ENCODE measurements at places on chromosomes 3 and 15. TPM values are rescaled to one million over a fixed set of nuclear protein-coding genes. Genes with fewer than 3 reads are reported as not detected.

The ETV5 gene
- total RNA-seq: 66.3 TPM

The SNX33 gene
- total RNA-seq: 25.9 TPM

The ZNF80 gene
- total RNA-seq: not detected

The C3orf49 gene
- not detected for total RNA-seq

The RETNLB gene
- total RNA-seq: not detected

The ARPP21 gene
- not detected for total RNA-seq

The FILIP1L gene
- total RNA-seq: 48.7 TPM

DNA sequence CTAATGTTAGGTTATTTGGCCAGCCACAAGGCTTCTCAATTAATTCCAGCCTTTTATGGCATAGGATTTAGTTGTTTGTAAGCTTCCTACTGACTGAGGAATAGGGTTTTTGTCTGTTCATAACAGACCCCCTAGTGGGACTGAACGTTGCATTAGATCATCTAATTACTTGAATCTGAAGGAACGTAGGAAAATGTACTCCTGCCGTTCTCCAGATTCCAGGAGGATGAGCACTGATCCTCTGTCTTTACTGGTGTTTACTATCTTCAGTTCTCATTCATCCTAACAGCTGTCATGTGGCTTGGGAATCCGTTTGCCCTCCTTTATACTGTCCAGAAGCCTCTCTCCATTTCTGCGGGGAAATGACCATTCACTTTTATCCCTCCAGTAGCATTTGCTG lies 52.7 kb downstream of the RAD54L2 start:
- DNase-seq: no peak

DNA sequence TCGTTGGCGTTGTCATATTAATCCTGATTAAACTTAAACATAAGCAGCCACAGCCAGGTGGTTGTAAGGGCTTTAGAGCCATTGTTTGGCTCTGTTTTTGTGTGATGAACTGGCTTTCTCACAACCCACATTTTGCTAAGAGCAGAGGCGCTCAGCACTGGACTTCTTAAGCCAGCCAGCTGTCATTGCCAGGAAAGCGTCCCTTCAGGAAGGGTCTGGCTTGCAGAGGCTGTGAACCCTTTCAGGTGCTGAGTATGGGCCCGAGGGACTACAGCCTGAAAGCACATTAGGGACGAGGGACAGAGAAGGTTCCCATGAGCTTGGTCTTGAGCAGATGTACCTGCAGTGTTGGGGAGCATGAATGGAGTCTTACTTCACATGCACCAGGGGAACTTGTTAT lies 112.3 kb downstream of the CHCHD6 start:
- DNase-seq: no peak

GRCh38 chr3:130527426-130527825 lies 10.4 kb downstream of the COL6A6 start:
- DNase-seq: no peak

DNA sequence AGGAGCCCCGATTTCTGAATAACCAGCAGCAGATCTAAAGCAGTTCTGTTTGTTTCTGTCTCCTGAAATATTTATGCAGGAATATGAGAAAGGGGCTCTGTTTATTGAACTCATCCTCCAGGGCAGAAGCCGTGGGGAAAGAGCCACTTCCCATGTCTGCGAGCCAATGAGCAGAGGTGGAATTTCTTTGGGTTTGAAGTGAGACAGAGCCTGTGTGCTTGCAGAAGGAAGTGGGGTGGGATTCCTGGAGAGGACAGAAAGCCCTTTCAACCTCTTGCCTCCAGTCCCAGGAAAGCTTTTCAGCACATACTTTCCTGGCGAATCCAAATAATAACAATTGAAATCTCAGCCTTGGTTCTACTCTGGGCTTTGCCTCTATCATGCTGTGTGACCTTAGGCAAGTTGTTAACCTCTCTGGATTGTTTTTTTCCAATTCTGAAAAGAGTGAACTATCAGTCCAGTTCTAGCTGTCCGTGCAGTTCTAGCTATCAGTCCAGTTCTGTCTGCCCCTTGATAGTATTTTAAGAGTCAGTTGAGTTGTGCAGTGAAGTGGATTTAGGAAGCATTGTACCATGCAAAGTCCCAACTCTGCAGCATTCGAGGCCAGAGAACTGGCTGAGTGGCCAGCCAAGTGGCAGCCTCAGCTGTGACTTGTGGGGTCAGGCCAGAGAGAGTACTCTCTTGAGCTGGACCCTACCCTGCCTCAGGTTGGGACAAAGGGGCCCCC lies 15.9 kb downstream of the CORO2B start:
- DNase-seq: no peak

DNA sequence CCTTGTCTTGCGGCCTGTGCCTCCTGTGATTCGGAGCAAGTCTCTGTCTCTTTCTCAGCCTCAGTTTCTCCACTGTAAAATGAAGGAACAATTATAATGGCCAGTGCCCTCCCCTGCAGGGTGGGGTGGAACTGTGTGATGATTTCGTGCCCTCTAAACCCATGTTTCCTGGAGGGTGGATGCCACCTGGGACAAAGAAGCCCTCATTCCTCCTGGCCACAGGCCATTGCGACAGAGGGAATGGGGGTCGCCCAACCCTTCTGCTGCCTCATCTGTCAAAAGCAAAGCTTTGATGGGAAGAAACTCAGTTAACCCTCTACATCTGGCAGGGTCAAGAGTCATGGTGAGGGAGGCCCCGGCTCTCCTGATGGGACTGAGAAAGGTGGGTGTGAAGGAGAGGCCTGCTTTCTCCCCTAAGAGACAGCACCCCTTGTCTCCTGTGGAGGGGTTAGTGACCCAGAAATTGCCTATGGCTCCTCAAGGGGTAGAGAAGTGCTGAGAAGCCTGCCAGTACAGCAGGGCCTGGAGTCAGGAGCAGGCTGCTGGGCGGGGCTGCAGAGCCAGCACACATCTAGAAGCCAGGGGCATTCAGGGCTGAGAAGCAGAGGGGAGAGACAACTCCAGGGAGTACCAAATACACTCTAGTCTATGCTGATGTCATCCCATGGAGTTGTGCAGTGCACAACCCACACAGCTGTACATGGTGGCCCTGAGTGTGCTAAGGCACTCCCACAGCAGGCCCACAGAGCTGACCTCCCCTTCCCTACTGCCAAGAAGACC lies 61.0 kb downstream of the PLXNA1 start:
- DNase-seq: no peak

DNA sequence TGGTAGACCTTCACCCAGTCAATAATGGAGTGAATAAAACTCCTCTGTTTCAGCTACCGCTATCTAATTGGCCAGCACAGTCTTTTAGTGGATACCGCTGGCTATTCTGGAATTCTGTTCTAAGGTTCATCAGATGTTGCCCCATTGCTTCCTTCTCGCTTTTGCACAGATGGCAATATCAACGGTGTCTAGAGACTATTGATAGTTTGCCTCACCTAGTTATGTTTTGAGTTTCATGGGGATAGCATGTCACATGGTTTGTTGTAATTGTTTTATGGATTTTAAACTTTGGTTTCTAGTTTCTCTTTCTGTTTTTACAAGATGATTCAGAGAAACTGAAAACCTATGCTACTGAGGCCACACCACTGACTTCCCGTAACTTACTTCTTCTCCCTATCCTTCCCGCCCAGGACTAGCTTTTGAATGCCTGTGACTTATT lies 2.0 kb downstream of the XRN1 start:
- peak; percentile 17 for DNase-seq

- no peak for DNase-seq
Observed at GRCh38 chr3:9224490-9224889, 25.0 kb downstream of the SRGAP3 start.

DNA sequence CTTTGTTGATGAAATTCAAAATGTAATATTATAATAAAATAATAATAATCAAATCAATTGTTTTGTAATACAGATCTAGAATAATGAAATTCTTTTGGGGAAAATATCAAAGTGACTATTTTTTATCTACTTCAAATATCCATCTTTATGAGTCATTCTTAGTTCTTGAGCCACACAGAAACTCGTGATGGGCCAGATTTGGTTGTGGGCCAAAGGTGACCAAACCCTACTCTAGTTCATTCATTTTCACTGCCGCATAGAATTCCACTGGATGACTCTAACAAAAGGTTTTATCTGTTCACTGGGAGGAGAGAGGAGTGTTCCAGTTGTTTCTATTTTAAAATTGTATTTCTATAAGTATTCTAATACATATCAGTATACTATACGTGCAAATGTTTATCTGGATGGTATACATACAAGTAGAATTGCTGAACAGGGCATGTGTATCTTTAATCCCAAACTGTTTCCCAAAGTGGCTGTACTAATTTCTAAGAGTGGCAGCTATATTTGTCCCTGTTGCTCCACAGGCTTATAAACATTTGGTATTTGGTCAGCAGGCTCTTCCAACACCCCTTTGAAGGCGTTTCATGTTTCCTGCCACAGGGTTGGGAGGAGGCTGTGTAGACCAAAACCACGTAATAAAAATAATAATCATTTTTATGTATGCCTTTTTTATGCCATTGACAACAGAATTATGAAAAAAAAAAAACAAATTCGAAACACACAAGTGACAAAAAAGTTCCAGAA lies 7.3 kb upstream of the RTP3 start:
- peak; percentile 43 for DNase-seq

DNA sequence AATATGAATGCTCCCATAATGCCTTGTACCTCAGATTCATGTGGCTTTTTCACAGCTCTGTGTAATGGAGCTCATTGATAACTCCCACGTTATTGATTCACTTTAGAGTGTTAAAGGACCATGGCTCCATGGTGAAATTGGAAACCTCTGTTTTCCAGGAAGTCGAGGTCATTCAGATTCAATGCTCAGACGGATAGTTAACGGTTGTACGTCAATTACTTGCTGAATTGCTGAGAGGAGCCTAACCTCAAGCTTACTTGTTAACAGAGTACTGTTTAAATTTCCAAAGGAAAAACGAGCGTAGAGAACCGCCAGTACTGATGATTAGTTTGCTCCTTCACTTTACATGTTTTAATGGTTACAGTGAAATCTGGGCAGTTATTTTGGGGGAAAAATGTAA lies 11.1 kb downstream of the ABHD17C start:
- no peak for DNase-seq

DNA sequence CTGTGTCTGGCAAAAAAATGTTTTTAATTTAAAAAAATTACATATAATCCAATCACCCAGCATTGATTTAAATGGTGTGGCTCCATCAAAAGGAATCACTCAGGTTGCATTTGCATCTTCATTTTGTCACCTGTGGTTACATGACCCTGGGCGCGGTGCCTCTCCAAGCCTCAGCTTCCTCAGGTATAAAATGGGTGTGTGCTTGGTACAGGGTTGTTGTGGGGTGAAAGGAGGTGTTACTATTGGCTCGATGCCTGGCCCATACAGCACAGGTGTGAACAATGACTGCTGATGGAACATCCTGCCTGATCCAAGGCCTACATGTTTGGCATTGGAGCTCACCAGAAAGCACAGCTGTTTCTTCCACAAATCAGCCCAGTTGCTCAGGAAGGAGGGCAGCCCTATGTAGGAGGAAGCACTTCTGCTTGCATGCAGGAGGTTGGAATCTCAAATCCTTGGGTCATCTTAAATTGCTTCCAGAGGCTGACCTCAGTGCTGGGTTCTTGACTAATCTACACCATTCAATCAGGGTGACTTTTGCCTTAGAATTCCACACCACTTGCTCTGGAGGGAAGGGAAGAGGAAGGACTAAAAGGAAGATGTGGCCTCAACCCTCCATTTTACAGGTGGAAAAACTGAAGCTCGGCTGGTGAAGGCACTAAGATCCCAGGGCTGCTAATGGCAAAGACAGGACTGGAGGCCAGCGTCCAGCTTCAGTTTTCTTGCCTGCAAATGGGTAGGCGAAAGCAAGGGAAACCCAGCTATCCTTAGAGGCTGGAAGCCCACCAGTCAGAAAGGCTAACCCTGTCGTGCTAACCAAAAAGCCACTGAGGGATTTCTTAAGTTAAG lies 31.7 kb downstream of the BHLHE40 start:
- no peak for DNase-seq

- DNase-seq: peak; percentile 4
Observed at GRCh38 chr3:189841473-189842205, 210.4 kb downstream of the TP63 start.

- DNase-seq: peak; percentile 41
Observed at GRCh38 chr3:123559040-123559861, 25.6 kb downstream of the HACD2 start.

GRCh38 chr15:25091421-25092158 lies 136.8 kb downstream of the SNRPN start:
- DNase-seq: no peak

GRCh38 chr3:31086148-31086547 lies 191.7 kb upstream of the GADL1 start:
- no peak for DNase-seq

GRCh38 chr3:14092464-14092863 lies 32.2 kb downstream of the CHCHD4 start:
- DNase-seq: no peak

DNA sequence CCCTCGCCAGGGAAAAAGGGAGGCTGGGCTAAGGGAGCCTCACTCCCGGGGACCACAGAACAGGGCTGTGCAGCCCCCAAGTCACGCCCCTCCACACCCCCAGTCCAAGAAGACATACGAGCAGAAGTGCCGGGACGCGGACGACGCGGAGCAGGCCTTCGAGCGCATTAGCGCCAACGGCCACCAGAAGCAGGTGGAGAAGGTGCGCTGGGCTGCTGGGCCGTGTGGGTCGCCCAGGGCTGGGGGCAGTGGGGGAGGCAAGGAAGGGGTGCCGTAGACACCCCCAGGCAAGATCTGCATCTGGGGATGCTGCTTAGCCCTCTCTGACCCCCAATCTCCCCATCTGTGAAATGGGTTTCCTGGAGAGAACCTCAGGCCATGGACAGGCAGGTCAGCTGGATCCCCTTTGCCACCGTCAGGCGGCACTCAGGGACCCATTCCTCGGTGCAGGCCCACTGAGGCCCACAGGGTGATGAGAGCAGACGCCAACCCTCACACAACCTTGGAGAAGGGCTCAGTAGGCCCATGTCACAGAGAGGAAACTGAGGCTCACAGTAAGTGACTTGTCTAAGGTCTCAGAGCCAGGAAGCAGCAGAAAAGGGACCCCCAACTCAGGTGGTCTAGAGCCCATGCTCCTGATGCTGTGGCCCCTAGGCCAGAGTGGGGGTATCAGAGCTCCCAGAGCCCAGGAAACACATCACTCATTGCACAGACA lies 33.7 kb downstream of the PSTPIP1 start:
- no peak for DNase-seq

- DNase-seq: no peak
Observed at GRCh38 chr3:128269796-128270195, 116.5 kb downstream of the EEFSEC start.

DNA sequence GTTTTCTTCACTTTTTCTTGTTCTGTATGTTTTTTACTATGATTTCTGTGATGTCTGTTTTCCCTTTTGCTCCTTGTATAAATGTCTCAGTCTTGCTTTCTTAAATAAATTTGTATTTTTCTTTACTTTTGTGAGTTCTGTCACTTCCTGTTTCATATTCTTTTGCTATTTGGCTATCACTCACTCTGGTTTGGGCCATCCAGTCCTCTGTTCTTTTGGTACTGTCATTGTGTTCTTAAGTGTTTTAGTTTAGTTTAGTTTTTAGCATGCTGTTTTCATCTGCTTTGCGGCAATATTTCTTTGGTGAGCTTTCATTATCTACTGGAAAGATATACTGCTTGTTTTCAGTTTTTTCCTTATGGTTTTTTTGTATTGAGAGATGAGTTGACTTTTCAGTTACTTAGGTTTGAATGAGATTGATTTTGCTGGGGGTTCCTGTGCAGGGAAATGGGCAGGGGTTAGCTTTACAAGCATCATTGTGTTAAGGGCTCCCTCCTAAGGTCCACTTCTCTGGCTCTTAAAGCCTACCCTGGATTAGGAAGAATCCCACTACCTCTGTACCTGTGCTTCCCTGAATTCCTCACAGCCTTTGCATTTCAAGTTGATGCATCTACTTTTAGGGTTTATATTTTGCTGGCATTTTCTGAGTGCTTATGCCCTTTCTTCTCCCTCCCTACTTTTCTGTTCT lies 35.1 kb downstream of the PDCD6IP start:
- DNase-seq: no peak

- DNase-seq: no peak
Observed at GRCh38 chr3:72158639-72159326, 373.8 kb upstream of the PROK2 start.
